ENCODE measurements at places on chromosomes 4 and X. TPM values are rescaled to one million over a fixed set of nuclear protein-coding genes. Genes with fewer than 3 reads are reported as not detected.

DNA sequence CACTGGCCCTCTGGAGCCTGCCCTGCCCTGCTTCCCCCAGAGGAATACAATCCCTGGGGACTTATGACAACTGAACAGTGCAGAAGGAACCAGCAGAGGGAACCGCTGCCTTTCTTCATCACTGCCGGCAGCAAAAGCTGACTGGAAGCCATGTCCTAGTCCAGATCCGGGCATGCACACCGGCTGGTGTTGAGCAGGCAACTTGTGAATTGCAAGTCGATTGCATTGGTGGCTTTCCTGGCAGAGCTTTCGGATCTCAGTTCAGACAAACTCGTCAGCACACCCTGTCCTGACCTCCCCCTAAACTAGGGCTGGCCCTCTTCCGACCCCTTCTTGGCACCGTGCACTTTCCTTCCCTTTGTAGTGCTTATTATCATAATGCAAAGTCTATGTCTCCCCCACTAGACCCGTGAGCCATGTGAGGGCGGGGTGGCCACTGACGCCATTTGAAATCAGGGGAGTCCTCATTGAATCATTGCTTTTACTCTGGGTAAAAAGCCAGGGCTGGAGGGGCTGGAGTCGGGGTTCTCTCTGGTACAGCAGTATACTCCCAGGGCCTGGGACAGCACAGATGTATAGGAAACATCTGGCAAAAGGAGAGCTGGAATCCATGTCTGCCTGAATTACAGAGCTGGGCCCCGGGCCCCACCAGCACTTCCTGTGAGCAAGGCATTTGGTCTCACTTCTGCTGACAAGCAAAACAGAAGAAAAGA, 1.8 kb downstream of the ARHGAP4 start:
- peak; percentile 51 for DNase-seq

Gene TRO
- total RNA-seq: 17.1 TPM

Gene MID1IP1
- total RNA-seq: 52.7 TPM

GRCh38 chrX:47145395-47146120, 537 bp downstream of the RBM10 start:
- no peak for DNase-seq

DNA sequence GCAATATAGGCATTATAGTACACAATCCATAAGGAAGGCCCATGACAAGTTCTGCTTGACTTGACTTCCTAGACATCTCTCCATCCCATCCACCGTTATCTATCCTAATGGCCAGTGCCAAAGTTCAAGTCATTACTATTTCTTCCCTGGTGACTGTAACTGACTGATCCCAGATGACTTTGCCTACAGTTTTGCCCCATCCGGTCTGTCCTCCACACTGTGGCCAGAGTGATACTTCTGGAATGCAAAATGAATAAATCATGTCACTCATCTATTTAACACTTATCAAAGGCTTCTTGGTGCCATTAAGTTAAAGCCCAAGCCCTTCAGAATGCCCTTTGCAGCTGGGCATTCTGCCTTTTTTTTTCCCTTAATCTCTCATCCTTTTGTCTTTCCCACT, 130.8 kb downstream of the PPARGC1A start:
- no peak for DNase-seq

- no peak for DNase-seq
Observed at GRCh38 chr4:24260923-24261564, 323.3 kb downstream of the DHX15 start.

DNA sequence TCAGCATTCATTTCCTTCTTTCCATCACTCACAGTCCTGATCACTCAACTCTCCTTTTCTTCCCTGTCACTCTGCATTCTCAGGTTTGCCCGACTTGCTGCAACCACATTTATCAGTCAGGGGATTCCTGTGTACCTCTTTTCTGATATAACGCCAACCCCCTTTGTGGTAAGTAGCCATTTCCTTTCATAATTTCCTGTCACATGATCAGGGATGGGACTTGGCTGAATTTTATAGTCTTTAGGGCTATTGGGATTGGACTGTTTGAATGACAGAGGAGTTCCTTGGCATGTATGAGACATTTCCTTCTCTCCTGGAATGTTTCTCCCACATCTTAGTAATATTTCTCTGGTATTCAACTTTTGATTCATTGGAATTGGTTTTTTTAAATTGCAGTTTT, 11.0 kb downstream of the PGM2 start:
- peak; percentile 33 for DNase-seq

GRCh38 chr4:1285151-1285789, 4.4 kb upstream of the MAEA start:
- no peak for DNase-seq

GRCh38 chr4:25727711-25728493, 72.3 kb downstream of the SLC34A2 start:
- DNase-seq: no peak

GRCh38 chrX:103628386-103629317, at the start of gene TCEAL1:
TCEAL1 (plus strand) TSS chrX:103628975; CDS start chrX:103629917, 942 bp downstream.
- peak; percentile 44 for DNase-seq

- no peak for DNase-seq
Observed at GRCh38 chr4:184550476-184550875, 76.1 kb upstream of the IRF2 start.

GRCh38 chr4:67327245-67328017, 217.9 kb downstream of the CENPC start:
- peak; percentile 51 for DNase-seq

Gene ZNF157
- under 0.01 TPM for total RNA-seq

Gene EDA
- total RNA-seq: not detected

GRCh38 chr4:10703156-10703555, 18.6 kb upstream of the CLNK start:
- no peak for DNase-seq

DNA sequence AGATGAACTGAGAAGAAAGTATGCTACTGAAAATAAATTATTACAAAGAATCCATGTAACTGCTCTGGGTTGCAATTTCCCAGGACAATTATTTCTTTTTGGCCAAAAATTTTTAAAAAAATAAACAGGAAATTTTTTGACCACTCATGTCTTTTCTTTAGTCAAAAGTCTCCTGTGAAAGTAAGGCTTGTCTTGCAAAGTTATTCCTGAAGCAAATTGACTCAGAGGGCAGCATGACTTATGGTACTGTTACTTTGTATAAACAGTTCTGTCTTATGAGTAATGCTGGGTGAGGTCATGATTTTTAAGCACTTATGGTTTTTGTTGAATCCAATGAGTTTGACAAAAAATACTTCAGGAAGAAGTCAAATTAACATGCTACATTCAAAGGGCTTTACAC, 292.8 kb upstream of the ARSJ start:
- DNase-seq: peak; percentile 88

Gene ARAP2
- 11.2 TPM for total RNA-seq

Gene FGG
- not detected for total RNA-seq

GRCh38 chrX:32745323-32745722, 466.0 kb downstream of the DMD start:
- no peak for DNase-seq

DNA sequence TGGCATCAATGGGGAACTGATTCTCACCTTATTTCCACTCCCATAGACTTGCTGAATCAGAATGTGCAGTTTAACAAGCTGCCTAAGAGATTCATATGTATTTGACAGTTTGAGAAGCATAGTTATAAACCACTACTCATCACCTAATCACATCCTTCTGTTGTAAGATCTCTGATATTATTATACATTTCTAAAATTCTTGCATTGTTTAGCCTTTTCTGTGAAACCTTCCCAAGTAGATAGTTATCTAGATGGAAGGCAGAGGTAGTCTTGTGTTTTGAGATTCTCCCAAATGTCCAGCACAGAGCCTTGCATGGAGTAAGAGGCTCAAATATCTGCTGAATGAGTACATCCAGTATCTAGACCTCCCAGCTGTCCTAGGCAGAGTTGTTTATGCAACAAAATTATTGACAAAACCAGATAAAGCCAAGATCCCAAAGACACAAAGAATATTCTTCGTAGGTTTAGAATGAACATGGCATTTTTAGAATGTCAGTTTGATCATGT, 227.3 kb downstream of the KDR start:
- DNase-seq: peak; percentile 20

DNA sequence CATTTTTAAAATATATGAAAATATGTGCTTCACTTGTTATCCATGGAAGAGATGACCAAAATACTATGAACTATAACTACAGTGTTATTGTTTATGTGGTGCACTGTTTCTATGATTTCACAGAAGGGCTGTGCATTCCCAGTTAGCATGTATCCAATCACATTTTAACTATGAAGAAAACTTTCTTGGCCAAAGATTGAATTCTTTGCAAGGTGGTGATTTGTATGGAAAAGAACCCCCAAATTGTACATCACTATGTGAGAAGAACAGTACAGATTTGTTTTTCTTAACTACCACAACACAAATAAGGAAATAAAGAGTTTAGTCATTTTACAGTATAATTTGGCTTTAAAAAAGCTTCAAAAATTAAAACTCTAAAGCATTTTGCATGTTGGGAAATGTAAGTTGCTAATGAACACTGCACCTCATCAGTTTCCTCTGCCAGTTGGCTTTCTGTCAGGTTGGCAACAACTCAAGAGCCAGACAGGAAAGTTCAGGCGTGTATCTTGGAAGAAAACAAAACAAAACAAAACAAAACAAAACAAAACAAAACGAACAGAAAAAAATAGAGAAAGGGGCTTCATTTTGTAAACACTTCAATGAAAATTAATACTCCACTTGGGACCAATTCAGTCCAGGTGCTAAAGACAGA, 237.0 kb downstream of the SCFD2 start:
- peak; percentile 23 for DNase-seq

DNA sequence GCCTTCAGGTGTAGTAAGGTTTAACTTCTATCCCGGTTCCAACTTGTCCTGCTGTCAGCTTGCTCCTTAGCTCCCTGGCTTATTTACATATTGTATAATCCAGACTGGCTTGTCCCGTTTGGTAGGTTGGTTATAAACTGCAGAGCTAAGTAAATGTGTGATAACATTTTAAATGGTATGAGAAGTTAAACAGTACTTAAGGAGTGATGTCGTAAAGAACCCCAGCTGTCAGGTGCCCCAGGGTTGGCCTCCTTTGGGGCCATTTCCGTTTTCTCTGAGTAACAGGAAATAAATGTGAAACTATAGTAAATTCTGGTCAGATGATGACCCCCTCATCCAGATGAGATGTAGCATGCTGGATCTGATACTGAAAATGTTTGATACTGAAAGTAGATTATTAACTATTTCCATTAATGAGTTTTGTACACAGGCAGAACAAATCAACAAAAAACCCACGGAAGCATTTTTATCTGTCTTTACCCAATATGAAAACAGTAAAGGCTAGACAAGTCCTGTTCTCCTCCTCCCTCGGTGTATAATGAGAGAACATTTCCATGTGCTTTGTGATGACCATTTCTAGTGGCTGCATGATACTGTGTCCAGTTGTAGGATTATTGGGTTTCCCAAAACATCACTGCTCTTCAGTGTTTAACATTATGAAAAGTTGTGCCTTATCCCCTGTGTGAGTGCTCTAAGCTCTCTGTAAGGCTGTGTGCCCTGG, 22.4 kb downstream of the GAB1 start:
- DNase-seq: peak; percentile 92

Gene ARSJ
- total RNA-seq: 69.5 TPM

DNA sequence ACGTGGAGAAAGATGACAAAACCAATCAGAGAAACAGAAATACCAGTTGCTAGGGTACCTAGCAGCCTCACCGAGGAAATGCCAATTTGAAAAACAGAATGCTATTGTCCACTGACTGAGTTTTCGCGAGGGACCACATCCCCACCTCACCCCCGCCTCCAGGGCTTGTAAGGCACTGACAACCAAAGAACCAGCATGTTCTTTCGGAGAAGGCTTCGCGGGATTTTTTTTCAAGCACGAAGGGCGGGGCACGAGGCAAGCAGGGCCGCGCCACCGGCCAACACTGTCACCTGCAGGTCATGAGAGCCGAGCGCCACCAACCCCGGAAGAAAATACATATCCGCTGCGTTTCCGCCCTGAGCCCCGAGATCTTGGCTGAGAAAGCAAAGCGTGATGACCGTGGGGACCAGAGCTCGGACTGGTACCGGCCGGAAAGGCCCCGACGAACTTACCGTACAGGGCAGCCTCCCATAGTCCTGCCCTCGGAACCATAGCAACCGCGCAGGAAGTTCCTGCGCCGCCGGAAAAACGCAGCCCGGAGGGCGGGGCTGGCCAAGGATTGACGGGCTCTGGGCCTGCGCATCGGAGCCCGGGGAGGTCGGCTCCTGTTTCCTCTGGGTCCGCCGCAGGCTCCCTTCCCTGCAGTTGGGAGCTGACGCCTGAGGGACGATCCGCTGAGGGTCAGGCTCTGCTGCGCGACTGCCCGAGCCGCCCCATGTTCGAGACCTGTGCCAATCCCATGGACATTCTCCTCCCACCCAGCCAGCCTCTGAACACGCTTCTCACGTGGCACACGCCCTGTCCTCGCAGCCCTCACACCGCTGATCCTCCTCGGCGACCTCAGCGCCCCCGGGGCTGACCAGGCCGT, 59.2 kb upstream of the PAGE5 start:
- DNase-seq: peak; percentile 89

DNA sequence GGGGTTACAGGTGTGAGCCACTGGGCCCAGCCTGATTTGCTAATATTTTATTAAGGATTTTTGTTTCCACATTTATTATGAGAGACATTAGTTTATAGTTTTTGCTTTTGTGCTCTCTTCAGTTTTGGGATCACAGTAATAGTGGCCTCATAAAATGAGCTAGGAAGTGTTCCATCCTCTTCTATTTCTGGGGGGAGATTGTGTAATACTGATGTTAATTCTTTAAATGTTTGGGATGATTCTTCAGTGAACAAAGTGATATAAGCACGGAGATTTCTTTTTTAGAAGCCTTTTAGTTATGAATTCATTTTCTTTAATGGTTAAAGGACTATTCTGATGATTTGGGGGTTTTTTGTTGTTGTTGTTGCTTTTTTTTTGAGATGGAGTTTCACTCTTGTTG, 41.3 kb downstream of the RBMX start:
- DNase-seq: no peak

Gene HELQ
- total RNA-seq: 11.6 TPM

- no peak for DNase-seq
Observed at GRCh38 chr4:1928356-1929239, 57.4 kb downstream of the NSD2 start.

Gene TEX13C
- total RNA-seq: not detected

DNA sequence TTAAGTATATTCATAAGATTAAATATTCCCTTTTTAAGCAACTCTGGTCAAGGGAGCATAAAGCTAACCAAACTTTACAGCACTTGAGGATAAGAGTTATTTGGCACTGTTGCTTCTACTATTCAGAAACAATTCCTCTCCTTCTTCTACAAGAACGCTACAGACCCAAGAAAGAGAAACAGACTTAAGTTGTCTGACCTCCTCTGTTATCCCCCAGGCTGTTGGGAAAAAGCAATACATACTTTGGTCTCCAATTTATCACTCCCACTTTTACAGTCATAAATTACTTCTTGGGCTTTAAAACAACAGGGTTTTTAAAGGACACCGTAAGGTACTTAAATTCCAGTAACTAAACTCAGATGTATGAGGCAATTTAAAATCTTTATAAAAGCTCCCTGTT, 147.4 kb downstream of the COL25A1 start:
- peak; percentile 54 for DNase-seq

Data from fibroblast of villous mesenchyme (primary cell).